ENCODE measurements at places on chromosomes 13 and 19.

GRCh38 chr19:16330806-16331690, 6.4 kb downstream of the KLF2 start:
- DNase-seq: peak; percentile 20

DNA sequence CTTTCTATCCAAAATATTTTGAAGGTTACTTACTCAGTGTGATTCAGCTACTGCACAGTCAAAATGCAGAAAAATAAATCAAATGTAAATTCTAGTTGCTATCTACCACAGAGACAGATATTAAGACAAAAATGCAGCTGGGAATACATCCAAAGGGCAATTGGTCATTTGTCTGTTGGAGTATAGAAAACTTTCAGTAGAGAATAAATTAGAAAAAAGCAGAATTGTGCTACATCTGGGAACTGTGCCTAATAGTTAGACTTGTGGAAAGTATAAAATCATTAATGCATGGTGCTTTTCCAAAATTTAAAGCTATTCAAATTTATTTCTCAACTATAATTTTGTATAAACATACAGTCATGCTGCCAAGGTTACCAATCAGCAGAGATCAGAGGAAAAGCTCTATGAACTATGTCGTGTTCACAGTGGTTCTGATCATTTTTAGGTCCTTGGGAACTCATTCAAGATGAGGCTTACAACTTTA, 1635.8 kb downstream of the PCDH9 start:
- no peak for DNase-seq

GRCh38 chr19:58279042-58279924, 528 bp downstream of the ZNF8 start:
- DNase-seq: peak; percentile 47

- no peak for DNase-seq
Observed at GRCh38 chr13:29434217-29434945, 161.1 kb downstream of the SLC7A1 start.

DNA sequence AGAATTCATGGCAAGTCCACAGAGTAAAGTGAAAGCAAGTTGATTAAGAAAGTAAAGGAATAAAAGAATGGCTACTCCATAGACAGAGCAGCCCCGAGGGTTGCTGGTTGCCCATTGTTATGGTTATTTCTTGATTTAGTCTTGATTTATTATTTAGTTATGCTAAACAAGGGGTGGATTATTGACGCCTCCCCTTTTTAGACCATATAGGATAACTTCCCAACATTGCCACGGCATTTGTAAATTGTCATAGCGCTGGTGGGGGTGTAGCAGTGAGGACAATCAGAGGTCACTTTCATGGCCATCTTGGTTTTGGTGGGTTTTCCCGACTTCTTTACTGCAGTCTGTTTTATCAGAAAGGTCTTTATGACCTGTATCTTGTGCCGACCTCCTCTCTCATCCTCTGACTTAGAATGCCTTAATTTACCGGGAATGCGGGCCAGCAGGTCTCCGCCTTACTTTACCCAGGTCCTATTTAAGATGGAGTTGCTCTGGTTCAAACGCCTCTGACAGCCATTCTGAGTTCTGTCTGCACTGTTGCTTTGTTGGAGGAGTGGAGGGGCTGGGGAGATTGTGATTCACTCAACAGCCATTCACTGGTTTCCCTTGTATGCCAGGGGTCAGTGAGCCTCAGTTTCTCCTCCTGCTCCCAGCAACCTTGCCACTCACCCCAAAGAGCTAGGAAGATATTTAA, 27.6 kb downstream of the HPN start:
- no peak for DNase-seq

- peak; percentile 79 for DNase-seq
Observed at GRCh38 chr19:46014941-46015686, 7.7 kb downstream of the PGLYRP1 start.

DNA sequence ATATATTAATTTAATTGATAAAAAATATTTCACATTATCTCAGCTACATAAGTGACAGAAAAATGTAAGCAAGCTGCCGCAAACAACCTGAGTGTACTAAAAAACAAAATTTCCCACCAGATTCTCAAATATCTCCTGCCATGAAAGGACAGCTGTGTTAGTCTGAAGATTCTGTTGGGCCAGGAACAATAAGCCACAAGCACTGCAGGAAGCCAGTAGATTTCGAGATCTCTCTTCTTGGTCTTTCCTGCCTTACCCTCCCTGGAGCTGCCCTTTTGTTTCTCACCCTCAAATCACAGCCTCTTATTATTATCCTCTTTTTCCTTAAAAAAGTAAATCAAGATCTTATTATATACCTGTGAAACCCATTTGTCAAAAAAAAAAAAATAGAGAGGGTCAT, 165.6 kb downstream of the EFNB2 start:
- DNase-seq: no peak

- no peak for DNase-seq
Observed at GRCh38 chr19:42514449-42514848, 13.8 kb downstream of the CEACAM1 start.

DNA sequence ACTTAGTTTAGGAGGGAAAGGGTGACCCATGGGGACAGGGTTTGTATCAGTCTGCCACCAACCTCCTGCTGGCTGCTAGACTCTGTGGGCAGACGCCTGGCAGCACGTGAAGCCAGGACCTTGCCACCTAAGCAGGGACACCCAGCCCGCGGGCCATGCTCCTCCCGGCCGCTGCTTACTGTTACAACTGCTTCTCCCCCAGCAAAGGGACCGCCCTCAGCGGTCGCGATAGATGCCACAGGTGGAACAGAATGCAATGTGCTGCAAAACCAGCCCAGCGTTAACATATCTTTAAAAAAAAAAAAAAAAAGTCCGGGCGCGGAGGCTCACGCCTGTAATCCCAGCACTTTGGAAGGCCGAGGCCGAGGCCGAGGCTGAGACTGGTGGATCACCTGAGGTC, 1.9 kb upstream of the RHPN2 start:
- DNase-seq: no peak

All from CD4-positive, alpha-beta T cell treated with Interleukin-6 for 4 hours (primary cell).